ENCODE measurements at places on chromosomes 6 and 20.

- no peak for DNase-seq
Observed at GRCh38 chr20:24040896-24041459, 52.4 kb upstream of the GGTLC1 start.

DNA sequence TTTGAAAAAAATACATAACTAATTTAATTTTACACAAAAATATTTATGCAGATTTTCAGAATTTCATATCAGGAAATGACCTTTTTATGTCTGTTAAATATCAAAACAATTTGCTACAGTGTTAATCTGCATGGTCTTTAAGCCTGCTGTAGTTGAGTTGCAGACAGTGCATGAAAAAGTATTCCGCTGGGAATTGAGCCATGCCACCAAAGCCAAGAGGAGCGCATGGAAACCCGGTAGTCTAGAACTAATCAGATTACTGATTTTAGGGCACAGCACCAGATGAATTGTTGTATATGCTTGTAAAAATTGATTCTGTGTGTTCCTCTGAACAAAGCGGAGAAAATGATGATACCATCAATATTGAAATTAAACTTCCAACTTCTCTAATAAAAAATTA, 34.3 kb upstream of the LAMP5 start:
- DNase-seq = no peak

- no peak for DNase-seq
Observed at GRCh38 chr20:49823152-49823847, 10.7 kb downstream of the SLC9A8 start.

- no peak for DNase-seq
Observed at GRCh38 chr6:97864826-97865225, 581.8 kb upstream of the MMS22L start.

GRCh38 chr20:57738484-57738883, 28.7 kb upstream of the PMEPA1 start:
- no peak for DNase-seq

- DNase-seq = no peak
Observed at GRCh38 chr6:158174514-158174913, 6.4 kb downstream of the GTF2H5 start.

GRCh38 chr20:62002882-62003480, 62.7 kb downstream of the TAF4 start:
- no peak for DNase-seq

Measured in T-helper 22 cell (primary cell).